ENCODE measurements at places on chromosomes 11 and 22.
A peak's percentile ranks its signal among the peaks of the same experiment; 100 is the strongest.

GRCh38 chr11:126740846-126741245 is 259.7 kb downstream of the KIRREL3 start:
- no peak for DNase-seq

- no peak for DNase-seq
These were observed 330.1 kb downstream of the FAT3 start for GRCh38 chr11:92554688-92555087.

DNA sequence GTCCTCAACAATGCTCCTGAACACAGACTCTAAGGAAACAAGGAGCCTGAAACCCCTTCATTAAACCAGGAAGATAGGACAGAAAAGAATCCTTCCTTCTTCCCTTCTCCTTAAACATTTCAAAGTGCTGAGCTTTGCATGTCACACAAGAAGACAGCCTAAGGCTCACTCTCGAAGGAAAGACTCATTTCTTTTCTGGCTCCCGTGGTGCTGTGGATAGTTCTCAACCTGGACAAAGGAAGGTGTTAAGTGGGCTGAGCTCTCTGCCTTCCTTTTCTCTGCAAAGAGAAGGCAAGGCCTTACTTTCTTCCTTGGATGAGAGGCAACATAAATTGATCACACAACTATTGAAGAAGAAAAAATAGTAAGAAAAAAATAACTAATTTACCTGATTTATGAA is 452.4 kb upstream of the DDI1 start:
- no peak for DNase-seq

- no peak for DNase-seq
These were observed 112.6 kb downstream of the ST3GAL4 start for GRCh38 chr11:126468102-126468521.

GRCh38 chr11:84128840-84129239 is 842.7 kb upstream of the CCDC90B start:
- DNase-seq, result no peak

GRCh38 chr11:89612096-89612495 is 98.0 kb upstream of the TRIM77 start:
- DNase-seq, result no peak

DNA sequence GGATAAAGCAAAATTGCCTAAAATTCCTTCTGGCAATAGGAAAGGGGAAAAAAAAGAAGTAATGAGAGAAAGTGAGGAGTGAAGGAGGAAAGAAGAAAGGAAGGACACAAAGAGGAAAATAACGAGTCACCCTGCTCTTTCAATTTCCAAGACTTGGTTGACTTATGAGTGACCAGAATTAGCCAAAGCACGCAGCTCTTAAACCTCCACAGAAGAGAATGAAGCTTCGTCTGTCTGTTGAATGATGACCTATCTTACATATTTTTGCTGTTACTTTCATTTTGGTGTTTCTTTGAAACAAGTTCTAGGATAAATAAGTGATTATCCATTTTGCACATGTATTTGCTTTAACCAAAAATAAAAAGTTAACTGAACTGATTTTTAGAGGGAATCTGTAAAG is 728 bp downstream of the MMP27 start:
- no peak for DNase-seq

DNA sequence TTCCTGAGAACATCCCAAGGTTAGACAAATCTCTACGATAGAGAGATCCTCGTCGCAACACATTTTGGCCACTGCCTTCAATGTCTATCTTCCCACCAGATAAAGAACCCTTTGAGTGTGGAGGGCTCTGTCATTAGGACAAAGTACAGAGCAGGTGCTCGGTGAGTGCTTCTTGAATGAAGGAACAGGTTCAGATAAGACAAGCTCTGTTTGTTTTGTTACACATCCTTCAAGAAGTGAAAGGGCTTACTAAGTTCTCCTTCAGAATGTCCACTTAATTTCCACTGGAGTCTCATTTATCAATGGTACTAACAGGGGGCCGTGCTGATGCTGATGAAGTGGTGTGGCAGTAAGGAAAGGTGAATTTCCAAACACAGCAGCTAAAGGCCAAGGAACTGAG is 89.4 kb downstream of the SYN3 start:
- no peak for DNase-seq

DNA sequence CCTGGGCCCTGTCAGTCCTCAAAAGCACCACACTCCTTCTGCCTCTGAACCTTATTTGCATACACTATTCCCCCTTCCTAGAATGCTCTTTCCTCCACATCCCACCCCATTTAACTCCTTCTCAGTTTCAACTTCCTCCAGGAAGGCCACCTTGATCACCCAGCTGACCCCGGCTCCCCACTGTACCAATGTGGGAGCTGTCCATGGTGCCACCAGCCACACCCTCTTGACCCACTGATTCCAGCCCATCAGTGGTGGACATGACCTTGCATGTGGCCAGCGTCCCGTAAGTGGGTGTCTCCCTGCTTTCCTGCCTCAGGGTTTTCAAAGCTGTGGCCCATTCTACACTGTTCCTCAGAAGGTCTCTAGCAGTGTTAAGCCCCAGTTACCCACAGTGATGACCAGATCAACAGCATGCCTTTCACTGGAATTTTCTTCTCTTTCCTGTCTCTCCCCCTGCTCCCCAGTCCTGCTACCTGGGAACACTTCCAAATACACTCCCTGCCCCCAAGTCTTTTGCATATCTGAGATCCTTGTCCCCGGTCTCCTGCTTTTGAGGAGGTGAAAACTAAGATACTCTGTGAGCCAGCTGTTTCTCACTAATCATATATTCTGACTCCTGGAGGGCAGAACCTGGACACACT is 346.6 kb downstream of the MN1 start:
- no peak for DNase-seq

DNA sequence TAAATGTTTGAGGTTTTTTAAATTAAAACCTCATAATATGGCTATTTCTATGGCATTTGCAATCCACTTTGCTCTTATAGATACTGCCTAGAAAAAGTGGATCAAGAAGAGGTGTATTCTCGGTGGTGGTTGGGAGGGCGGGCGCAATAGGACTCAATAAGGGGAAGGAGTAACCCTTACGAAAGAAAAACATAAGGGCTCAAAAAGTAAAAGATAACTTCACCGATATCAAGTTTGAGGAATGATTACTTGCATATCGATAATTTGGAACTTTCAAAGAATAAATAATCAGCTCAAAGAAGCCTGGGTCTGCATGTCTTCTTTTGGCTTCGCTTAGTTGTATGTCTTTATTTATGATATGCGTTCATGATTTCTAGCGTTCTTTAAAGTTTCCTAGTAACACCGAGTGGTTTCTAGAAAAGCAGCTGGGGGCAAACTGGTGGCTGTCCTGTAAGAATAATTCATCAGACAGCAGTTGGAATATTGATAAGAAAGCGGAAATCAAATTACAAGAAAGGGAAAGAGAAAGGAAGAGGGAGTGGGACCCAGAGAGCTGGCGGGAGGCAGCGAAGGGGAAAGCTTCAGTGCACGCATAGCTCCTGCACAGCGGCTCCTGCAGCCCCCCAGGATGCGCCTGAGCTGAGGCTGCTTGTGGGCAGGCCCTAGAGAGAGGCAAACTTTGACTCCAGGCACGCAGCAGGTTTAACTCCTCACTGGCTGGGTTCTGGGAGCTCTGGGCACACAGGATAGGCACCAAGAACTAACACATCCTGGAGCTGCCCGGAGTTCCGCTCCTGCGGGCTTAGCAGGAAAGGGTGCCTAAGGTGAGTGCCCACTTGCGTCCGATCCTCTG is 9.1 kb upstream of the FLI1 start:
- no peak for DNase-seq

GRCh38 chr22:46241396-46242007 is 8.6 kb downstream of the CDPF1 start:
- DNase-seq, result no peak

- DNase-seq, result no peak
These were observed 50.1 kb upstream of the NCAM1 start for GRCh38 chr11:112911124-112911523.

DNA sequence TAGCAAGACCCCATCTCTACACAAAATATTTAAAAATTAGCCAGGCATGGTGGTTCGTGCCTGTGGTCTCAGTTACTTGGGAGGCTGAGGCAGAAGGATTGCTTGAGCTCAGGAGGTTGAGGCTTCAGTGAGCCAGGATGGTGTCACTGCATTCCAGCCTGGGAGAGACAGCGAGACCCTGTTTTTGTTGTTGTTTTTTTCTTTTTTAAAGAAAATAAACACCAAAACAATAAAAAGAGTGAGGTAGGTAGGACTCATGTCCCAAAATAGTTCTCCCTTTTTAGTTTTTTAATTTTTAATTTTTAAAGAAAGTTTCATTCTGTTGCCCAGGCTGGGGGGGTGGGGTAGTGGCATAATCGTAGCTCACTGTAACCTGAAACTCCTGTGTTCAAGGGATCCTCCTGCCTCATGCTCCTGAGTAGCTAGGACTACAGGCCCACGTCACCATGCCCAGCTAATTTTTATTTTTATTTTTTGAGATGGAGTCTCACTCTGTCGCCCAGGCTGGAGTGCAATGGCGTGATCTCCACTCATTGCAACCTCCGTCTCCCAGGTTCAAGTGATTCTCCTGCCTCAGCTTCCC is 25.5 kb upstream of the MALAT1 start:
- DNase-seq, result no peak

- no peak for DNase-seq
These were observed 185.3 kb downstream of the DYNC2H1 start for GRCh38 chr11:103294516-103294915.

GRCh38 chr22:37276776-37277175 is 5.5 kb upstream of the CYTH4 start:
- DNase-seq, result peak; percentile 86

DNA sequence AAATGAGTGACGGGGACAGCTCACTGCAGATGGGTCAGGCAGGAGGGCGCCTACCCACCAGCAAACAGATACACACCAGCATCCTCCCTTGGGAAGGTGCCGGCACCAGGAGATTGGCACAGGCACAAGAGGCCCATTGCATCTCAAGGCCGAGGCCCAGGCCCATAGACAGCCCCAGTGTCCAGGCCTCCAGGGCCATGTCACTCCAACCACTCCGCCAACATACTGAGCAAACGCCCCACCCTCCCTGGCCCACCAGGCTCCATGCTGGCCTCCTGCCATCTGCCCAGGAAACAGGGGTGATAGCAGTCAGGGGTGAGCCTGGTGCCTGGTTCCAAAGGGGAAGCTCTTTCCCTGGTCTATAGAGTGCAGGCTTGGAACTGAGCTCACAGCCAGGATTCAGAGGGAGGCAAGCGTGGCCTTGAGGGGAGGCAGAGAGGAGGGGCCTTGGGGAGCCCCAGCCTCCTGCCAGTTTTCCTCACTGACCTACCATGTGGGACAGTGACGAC is 34.7 kb downstream of the PISD start:
- DNase-seq, result peak; percentile 46

GRCh38 chr11:1652771-1653540 is 23.4 kb downstream of the KRTAP5-5 start:
- peak; percentile 99 for DNase-seq

- DNase-seq, result no peak
These were observed 368.5 kb downstream of the NELL1 start for GRCh38 chr11:21037850-21038249.

DNA sequence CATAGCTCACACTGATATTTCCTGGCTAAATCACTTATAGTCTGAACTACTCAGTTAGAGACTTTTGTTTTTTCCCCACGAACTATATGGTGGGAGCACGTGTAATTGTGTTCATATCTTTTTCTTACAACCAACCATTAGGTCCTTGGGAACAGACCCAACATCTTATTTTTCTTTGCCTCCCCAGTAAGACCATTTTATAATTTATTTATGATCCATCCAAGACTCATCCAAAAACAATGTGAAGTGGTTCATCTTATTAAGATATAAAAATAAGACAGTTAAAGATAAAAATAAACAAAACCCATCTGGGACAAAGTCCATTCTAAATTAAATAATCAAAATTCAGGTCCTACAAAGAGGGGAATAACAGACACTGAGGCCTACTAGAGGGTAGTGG is 90.8 kb downstream of the FAM168A start:
- DNase-seq, result no peak

DNA sequence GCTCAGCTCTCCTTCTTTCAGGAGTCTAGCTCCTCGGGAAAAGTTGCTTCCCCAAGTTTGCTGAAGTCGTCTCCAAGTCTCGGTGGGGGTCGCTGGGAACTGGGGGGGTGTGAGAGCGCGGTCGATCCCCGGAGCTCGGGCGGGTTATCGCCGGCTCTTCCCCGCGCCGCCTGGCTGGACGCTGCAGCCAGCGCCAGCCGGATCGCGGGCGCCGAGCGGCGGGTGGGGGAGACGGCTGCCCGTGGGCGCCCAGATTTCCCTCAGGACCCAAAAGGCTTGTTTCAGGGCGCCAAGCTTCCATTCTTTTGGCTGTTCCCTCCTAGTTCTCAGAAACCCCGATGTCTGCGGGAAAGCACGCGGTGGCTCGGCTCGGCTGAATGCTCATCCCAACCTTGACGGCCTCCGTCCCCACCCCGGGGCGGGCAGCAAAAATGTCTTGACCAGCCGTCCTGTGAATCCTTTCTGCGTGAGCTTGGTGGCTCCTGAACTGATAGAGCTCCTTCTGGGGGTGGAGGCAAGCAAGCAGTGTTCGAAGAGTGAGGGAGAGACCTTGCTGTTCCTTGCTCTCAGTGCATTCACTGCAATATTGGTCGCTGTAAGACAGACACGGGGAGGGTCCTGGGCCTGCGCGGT is 1.7 kb downstream of the ZBTB16 start:
- peak; percentile 91 for DNase-seq

- DNase-seq, result peak; percentile 98
These were observed 52.9 kb downstream of the SYT13 start for GRCh38 chr11:45233121-45233803.
